Endothelial cell (in vitro differentiated cells): ENCODE measurements at places on chromosomes 1 and 21.
A peak's percentile ranks its signal among the peaks of the same experiment; 100 is the strongest.

GRCh38 chr1:36752891-36753361 lies 270.2 kb upstream of the CSF3R start:
- no peak overlapping the region for H3K4me3 ChIP-seq
- peaks cover 10% of the 10 kb centered on the region for H3K27me3 ChIP-seq
- no peak overlapping the region for H3K27ac ChIP-seq
- no peaks in the 10 kb centered on the region for H3K36me3 ChIP-seq
- H3K4me1 ChIP-seq = peaks cover 5% of the 10 kb centered on the region

DNA sequence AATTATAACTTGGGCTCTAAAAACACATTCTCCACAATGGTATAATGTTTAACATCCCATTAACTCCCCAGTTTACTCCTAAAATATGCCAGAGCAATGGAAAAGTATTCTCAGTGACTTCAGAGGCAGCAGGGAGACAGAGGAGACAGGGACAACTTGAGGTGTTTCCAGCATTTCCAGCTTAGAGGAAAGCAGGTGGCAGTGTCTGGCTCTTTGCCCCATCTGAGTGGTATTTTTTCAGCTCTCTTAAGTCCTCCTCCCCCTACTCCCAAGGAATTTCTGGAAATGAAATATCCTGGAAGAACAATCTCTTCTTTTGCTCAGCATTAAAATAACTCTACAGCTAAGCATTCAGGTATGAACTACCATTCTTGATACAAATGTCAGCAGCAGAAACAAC lies 10.8 kb upstream of the ERMAP start:
- H3K27me3 ChIP-seq = no peaks in the 10 kb centered on the region
- no peaks in the 10 kb centered on the region for H3K4me1 ChIP-seq
- peaks cover 43% of the 10 kb centered on the region for H3K36me3 ChIP-seq
- no peak overlapping the region for H3K4me3 ChIP-seq
- no peak for DNase-seq
- no peak overlapping the region for H3K27ac ChIP-seq

DNA sequence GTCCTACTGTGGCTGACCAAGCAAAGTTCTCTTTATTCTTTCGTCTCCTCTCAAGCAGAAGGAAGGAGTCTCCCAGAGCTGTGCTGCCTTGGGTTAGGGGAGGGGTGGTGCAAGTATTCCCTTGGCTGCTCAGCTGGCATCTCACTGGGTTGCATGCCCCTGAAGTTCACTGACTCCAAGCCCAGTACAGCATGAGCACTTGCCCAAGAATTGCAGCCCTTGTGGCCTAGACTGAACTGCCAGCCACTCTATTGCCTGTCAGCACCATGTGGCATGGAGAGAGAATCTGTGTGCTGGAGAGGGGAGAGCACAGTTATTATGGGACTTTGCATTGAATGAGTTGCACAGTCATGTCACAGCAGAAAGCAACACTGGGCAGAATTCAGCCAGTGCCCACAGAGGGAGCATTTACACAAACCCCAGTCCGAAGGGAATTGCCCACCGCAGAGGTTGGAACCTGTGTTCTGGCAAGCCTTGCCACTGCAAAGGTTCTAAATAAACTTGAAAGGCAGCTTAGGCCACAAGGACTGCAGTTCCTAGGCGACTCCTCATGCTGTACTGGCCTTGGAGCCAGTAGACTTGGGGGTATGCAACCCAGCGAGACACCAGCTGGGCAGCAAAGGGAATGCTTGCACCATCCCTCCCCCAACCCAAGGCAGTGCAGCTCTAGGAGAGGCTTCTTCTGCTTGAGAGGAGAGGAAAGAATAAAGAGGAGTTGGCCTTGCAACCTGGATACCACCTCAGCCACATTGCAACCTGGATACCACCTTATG lies 28.8 kb downstream of the DR1 start:
- no peak for DNase-seq
- no peaks in the 10 kb centered on the region for H3K4me1 ChIP-seq
- no peaks in the 10 kb centered on the region for H3K27me3 ChIP-seq
- H3K27ac ChIP-seq = no peak overlapping the region
- peak overlapping the region; percentile 34 for H3K4me3 ChIP-seq

GRCh38 chr1:240091614-240092300 lies at the start of gene FMN2:
TSS of gene FMN2 (plus strand) at chr1:240091883. CDS start at chr1:240092110, 227 bp downstream.
- peaks cover 8% of the 10 kb centered on the region for H3K27me3 ChIP-seq
- H3K36me3 ChIP-seq = no peaks in the 10 kb centered on the region
- DNase-seq = peak; percentile 31
- no peak within 1 kb of the TSS for H3K27ac ChIP-seq

GRCh38 chr1:198462365-198463019 lies 78.0 kb downstream of the ATP6V1G3 start:
- no peak for DNase-seq
- H3K27me3 ChIP-seq = no peaks in the 10 kb centered on the region
- no peaks in the 10 kb centered on the region for H3K36me3 ChIP-seq
- H3K4me1 ChIP-seq = peaks cover under 1% of the 10 kb centered on the region

DNA sequence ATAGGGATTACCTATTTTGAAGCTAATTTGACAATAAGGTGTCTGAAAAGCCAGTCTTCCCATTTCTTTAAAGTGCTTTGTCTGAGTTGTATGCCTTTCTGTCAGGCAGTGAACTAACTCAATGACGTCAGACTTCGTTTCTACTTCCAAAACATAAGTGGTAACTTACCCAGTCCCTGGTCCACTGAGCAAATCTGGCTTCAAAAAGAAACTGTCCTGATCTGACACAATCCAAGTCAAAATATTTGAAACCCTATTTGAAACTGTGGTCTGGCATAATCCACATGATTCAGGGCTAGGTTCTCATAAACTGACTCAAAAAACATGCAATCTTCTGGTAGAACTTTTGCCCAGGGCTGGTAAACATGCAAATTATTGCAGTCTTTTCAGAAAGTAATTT lies 34.0 kb downstream of the DIRAS3 start:
- no peaks in the 10 kb centered on the region for H3K4me1 ChIP-seq
- DNase-seq = no peak
- H3K36me3 ChIP-seq = no peaks in the 10 kb centered on the region
- no peak overlapping the region for H3K4me3 ChIP-seq

GRCh38 chr1:14732728-14733047 lies 134.2 kb downstream of the KAZN start:
- DNase-seq = no peak
- no peak overlapping the region for H3K27ac ChIP-seq
- H3K4me1 ChIP-seq = peaks cover 6% of the 10 kb centered on the region
- no peaks in the 10 kb centered on the region for H3K36me3 ChIP-seq
- peaks cover 3% of the 10 kb centered on the region for H3K27me3 ChIP-seq
- no peak overlapping the region for H3K4me3 ChIP-seq

DNA sequence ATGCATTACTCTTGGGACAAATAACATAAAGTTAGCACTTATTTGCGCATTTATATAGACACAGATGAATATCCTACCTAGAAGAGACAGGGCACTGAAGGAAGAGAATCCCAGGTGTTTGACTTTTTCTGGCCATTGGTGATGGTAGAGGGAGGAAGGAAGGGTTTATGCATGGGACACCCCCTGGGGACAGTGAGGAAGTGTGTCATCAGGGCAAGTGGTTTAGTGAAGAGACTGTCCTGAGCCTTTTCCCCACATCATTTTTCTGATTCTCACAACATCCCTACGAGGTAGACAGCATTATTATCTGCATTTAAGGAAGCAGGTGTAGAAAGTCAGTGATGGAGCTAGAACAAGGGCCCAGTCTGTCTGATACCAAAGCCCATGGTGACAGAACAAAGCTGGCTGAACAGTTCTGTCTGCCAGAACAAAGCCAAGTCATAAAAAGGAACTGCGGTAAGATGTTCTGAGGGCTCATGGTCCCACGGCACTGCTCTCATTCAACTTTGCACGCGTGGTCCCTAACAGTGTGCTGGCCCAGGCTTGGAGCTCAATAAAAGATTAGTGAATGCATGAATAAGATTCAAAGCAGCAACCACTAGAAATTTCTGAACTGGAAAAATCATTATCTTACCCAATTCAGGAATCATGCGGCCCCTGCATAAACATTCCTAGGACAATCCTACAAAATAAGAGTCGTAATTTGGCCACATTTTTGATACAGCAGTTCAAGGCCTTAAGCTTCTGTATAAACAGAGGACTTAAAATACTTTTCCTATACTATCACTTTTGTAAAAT lies 12.2 kb upstream of the CDC42BPA start:
- no peaks in the 10 kb centered on the region for H3K36me3 ChIP-seq
- H3K27ac ChIP-seq = no peak overlapping the region
- H3K4me1 ChIP-seq = peaks cover 3% of the 10 kb centered on the region
- H3K4me3 ChIP-seq = no peak overlapping the region
- H3K27me3 ChIP-seq = peaks cover 3% of the 10 kb centered on the region
- no peak for DNase-seq

DNA sequence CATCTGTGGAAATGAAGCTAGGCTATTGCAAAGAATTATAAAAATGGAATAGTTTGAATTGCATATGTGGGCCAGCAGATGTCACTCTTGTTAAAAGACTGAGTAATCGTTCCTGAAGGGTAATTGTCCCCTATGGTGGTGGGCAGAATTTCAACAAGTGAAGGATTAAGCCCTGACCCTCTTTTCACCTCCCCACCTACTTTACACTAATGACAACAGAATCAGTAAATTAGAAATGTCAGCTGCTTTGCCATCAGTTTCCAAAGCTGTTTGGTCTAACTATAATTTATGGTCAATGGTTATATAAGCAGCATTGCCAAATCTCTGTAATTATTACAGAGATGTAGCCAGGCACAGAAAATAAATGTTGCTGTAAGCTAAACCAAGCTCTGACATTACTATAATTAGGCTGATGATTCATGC lies 898.6 kb downstream of the AMY1C start:
- H3K4me3 ChIP-seq = no peak overlapping the region
- peak; percentile 12 for DNase-seq
- H3K27me3 ChIP-seq = no peaks in the 10 kb centered on the region
- H3K36me3 ChIP-seq = no peaks in the 10 kb centered on the region
- H3K4me1 ChIP-seq = no peaks in the 10 kb centered on the region
- H3K27ac ChIP-seq = no peak overlapping the region
